ENCODE measurements at places on chromosomes 13 and 19.
A peak's percentile ranks its signal among the peaks of the same experiment; 100 is the strongest.

GRCh38 chr19:55336101-55336500, 3.6 kb upstream of the KMT5C start:
- no peak for DNase-seq

GRCh38 chr13:112715715-112716460, 26.1 kb downstream of the ATP11A start:
- peak; percentile 28 for DNase-seq

- no peak for DNase-seq
Observed at GRCh38 chr13:60970736-60971135, 444.9 kb downstream of the PCDH20 start.

GRCh38 chr19:16210168-16210567, 12.5 kb downstream of the AP1M1 start:
- peak; percentile 0 for DNase-seq

DNA sequence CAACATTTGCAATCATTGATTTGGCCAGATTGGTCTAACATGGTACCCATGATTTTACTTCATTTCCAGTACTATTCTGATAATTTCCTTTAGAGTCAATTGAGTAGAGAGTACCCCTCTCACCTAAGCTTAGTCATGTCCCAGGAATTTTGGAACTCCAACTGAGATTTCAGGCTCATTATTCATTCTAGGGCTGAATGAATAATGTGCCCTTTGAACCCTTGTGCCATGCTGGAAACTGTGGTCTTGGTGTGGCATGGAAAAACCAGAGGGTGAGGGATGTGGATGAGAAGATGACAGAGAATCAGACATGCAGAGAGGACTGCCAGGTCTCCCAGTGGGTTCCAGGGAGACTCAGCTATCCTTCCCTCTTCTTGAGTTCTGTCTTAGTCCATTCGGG, 30.2 kb downstream of the ITM2B start:
- no peak for DNase-seq

- no peak for DNase-seq
Observed at GRCh38 chr13:75411924-75412537, 69.9 kb downstream of the TBC1D4 start.

GRCh38 chr13:23321535-23322241, 111.8 kb downstream of the SACS start:
- peak; percentile 54 for DNase-seq

DNA sequence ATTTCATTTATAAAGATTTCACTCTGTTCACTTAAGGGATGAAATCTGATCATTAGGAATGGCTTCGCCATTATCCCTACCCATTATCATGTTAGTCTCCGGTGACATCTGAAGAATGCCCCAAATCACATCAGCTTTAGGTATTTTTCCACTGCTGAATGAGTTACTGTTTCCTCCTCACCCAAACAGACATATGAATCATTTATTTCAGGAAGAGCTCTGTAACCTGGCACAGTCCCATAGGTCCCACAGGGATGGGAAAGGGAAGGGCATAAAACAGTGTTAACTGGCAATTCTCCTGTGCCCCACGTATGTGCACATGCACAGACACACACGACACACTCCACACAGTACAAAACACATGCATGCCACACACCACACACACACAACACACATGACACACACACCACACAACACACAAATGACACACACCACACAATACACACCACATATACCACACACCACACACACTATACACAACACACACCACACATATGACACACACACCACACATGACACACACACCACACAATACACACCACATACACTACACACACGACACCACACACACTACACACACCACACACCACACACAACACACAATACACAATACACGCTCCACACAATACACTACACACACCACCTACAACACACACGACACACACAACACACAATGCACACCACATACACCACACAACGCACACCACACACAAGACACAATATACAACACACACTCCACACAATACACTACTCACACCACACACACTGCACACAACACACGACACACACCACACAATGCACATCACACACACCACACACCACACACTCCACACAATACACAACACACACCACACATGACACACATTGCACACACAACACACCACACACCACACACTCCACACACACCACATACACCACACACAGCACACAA, 15.4 kb downstream of the TMEM255B start:
- DNase-seq: no peak

DNA sequence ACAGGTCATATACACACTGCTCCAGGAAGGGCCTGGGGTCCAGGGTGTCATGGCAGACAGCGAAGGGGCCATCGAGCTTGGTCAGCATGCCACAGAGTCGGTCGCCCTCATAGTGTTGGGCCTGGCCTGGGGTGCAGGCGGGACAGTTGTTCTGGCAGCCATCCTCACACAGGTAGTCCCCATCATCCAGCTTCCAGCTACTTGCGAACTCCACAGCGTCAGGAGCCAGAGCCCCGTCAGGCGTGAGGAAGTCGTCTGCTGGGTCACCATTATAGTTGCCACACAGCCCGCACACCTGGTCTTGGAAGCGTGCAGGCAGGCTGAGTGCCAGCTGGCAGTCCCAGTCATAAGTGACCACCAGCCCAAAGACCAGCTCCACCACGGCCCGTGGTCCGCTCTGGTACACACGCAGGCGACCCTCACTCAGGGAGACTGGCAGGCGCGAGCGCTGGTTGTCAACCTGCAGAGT, 16.2 kb downstream of the FCGBP start:
- no peak for DNase-seq

- DNase-seq: no peak
Observed at GRCh38 chr19:15072930-15073647, 8.9 kb upstream of the OR1I1 start.

Measured in GM12865 (cell line).